HTR-8/SVneo (cell line): ENCODE measurements at places on chromosomes 3 and 15.

DNA sequence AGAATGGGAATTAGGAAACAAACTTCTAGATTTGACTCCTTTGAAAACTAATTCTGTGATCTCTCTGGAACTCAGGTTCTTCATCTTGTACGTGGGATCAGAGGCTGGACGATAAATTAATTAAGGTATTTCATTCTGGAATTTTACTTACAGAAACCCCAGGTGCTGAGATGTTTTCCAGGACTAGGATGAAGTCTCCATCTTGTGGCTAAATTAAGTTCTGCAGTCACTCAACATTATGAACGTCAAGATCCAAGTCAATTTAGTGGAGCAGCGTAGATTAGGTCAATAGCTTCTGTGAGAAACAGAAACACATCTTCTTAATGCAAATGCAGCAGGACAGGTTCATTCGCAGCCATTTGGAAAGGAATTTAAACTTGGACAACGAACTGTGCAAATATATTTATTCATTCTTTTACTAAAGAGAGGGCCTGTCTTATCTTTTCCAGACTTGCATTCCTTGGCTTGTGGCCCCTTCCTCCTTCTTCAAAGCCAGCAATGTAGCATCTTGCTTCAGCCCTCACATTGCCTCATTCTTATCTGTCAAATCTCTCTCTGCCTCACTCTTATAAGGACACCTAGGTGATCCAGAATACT is 26.7 kb upstream of the TMC3 start:
- DNase-seq, result peak; percentile 17

DNA sequence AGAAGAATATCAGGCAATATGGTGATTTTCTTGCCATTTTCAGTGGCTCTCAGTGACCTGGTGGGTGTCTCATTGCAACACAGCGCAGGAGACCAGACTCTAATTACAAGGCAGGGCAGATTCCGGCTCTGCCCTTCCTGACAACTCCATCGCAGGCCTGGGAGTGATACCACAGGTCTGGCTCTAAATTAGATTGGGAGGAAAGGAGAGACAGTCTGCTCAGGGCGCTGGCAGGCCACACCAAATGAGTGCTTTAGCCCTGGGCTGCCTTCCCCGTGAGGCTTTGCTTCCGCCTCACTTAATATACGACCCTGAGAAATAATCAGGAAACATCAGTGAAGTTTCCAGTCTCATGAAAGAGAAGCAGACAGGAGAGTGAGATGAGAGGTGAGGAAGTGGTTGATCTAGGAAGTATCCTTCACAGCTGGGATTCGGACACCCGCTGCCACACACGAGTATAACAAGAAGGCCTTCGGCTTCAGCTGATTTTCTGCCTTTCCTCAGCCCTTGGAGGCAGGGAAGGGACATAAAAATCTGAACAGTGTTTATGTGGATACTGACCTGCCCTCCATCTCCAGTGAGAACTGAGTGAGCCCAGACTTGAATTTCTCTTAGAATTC is 73.7 kb upstream of the PROK2 start:
- no peak for DNase-seq

GRCh38 chr15:64917211-64917610 is 5.5 kb downstream of the ANKDD1A start:
- DNase-seq, result no peak

DNA sequence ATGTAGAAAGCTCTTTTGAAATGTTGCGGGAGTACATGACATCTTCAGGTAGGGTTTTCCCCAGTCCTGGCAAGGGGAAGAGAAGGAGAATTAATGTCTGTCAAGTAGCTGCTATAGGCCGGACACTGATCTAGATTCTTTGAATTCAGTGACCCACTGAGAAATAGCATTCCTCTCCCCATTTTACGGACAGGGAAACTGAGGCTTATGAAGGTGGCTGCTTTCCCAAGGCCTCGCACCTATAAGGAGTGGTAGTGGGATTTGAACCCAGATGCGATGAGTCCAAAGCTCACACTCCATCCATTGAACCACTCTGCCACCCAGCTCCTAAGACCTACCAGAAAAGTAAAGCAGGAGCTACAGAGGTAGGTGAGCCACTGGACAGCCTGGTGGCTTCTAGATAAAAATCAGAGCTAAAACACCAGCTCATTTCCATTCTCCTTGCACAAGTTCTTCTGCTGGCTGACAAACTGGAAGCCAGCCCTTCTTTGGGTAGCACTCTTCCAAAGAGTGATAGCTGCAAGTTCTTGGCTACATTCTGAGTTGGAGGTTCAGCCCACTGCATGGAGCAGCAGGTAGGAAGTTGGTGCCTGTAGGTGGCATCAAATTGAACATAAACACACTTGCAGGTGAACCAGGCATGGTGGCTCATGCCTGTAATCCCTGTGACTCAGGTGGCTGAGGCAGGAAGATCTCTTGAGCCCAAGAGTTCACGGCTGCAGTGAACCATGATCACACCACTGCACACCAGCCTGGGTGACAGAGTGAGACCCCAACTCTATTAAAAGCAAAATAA is 22.0 kb downstream of the ZNF710 start:
- no peak for DNase-seq

DNA sequence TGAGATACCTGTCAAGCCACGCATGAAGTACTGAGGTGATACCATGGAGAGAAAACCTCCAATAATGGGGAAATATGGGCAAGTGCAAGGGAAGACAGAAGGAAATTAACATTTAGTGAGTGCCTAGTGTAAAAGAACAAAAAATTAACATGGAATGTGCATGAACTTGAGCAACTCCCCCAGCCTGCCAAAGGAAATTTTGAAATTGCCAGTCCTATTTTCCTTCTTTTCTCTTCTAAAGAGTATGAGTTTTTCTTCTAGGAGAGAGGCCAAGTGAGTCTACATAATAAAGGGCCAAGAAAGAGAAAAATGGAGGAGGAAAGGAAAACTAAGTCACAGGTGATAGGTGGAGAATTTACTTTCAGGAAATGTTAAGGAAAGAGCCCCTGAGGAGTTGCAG is 602.4 kb upstream of the MDFIC2 start:
- DNase-seq, result no peak

- DNase-seq, result no peak
These were observed 363.3 kb downstream of the SLC9A9 start for GRCh38 chr3:143484846-143485512.

DNA sequence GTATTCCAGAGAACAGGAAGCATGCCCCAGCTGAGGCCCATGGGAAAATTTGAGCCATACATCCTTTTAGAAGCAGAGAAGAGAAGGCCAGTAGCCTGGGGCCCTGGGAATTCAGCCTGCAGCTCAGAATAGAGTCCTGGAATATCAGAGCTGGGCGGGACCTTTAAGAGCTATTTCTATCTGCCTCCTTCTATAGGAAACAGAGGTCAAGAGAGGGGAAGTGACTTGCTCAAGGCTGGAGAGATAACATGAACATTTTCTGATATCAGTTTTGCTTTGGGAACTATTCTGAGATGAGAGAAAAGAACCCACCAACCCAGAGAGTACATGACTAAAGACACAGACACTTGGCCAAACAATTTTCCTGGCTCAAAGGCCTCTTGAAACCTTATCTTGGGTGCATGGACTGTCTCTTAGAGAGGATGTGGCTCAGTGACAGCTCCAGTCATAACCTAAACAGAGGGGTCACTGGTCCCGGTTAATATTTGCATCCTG is 26.0 kb downstream of the MASP1 start:
- no peak for DNase-seq

DNA sequence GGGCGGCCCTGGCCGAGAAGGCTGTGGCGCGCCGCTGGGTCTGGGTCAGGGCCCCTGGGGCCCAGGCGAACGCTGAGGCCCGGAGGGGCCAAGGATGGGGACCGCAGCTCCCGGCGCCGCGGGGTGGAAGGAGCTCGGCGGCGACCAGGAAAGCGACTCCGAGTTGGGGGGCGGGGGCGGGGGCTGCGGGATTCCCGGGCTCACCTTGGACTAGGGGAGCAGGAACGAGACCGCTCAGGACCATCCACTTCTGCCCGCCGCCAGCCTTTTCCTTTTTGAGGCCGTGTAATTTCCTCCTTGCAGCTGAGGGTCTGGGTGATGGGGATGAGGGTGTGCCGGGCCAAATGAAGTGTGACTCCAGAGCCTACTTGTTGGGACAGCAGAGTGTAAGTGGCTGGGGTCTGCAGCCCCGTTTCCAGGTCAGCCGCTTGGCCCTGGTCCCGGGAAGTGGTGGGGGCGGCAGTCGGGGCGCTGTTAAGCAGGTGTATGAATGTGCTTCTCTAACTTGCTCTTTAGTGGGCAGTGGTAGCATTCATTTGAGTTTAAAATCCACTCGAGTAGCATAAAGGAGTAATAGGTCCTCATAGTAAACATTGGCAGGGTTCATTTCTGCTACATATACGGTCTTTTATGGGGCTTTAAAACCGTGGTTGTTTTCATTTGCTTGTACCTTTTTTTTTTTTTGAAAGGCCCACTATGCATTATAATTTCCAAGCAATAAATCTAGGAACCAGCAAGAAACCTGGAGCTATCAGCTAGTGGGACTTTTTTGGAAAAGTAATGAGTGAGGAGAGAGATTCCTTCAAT is 717 bp downstream of the PXK start:
- peak; percentile 51 for DNase-seq

GRCh38 chr3:170256597-170256996 is 34.4 kb downstream of the PRKCI start:
- no peak for DNase-seq

DNA sequence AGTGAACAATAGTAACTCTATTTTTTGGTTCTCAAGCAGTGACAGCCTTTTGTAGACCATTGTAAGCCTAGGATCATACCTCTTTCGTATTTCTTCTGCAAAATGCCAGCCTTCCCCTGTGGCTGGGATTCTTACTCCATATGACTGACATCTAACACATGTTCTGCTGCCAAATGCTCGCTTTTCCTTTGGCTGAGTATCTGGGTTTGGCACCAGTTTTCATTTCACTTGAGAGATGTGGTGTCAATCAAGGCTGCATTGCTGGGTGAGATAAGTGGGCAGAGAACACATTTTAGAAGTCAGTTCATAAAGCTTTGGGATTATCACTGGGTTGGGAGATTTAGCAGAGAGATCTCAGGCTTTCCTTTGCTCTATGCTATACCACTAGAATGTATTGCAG is 514.7 kb upstream of the SGO1 start:
- DNase-seq, result no peak

- DNase-seq, result no peak
These were observed 221.7 kb upstream of the TLE3 start for GRCh38 chr15:70319466-70319865.

DNA sequence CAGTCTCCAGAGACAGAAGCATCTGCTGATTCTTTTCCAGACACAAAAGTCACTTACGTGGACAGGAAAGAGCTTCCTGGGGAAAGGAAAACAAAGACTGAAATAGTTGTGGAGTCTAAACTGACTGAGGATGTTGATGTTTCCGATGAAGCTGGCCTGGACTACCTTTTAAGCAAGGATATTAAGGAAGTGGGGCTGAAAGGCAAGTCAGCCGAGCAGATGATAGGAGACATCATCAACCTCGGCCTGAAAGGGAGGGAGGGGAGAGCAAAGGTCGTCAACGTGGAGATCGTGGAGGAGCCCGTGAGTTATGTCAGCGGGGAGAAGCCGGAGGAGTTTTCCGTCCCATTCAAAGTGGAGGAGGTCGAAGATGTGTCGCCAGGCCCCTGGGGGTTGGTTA is 25.4 kb downstream of the SYNM start:
- DNase-seq, result no peak
